ENCODE measurements at places on chromosomes 13 and 19. TPM values are rescaled to one million over a fixed set of nuclear protein-coding genes. Genes with fewer than 3 reads are reported as not detected.

DNA sequence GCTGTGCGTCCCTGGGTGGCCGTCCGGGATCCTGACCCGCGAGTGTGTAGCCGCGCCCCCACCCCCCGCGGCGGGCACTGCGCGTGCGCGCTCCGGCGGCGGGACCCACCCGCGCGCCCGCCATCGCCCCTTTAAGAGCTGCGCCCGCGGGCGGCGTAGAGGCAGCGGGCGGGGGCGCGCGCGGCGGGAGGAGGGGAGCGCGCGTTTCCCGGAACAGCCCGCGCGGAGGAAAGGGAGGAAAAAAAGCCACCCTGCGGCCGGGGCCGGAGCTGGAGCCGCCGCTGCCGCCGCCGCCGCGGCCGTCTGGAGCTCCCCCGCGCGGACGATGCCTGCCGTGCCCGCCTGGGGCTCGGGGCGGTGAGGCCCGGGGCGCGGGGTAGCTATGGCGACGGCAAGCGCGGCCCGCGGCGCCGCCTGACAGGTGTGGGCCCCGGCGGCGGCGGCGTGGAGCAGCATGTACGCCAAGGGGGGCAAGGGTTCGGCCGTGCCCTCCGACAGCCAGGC lies at the start of gene SSBP4:
SSBP4 (plus strand) TSS at position 204 of the 504 bp plus-strand sequence; CDS start at position 455, 251 bp downstream.
- no peak for DNase-seq

DNA sequence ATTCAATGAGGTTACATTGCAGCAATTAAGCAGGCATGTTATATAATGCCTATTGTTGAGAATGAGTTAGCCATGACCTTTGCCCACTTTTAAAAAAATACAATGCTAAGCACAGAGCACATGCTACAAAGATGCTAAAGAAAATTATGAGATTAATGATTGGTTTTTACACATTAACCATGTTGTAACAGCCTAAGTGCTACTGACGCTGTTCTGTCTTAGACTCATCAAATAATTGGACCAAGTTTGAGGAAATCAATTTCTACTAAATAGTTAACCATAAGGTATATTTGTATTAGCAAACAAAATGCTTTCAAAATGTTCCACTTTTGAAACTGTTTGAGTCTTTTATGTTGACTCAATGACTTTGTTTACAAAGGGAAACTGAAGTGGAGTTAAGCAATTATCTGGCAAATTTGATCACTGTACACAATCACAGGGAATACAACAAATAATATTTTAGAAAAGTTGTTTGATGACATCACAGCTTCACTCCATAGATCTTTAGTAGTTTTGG lies 14.3 kb downstream of the MIR17HG start:
- DNase-seq: no peak

DNA sequence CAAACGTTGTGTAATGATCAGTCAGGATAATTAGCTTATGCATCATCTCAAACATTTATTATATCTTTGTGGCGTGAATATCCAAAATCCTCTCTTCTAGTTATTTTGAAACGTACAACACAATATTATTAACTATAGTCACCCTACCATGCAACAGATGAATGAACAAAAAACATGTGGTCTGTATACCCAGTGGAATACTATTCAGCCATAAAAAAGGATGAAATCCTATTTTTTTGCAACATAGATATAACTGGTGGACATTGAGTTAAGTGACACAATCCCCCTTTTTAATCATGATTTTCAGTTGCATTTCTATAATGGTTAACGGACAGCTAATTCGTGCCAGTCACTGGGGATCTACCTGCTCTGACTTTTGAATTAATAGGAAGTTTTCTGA lies 145.6 kb downstream of the SOX1 start:
- no peak for DNase-seq

GRCh38 chr19:13621413-13621812 lies 115.1 kb upstream of the CACNA1A start:
- no peak for DNase-seq

DNA sequence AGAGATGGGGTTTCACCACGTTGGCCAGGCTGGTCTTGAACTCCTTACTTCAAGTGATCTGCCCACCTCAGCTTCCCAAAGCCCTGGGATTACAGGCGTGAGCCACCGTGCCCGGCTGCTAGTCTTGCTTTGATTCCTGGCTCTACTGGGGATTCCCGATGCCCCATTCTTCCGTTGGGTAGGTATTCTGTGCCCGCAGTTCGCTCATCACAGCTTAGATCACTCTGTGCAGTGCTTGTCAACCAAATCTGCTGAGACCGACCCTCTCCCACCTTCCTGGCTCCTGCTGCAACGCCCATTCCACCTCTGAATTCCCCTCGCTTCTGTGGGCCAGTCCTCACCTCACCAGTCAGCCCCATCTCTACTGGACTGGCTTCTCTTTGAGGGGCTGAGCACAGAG lies 4.6 kb upstream of the ZNF414 start:
- DNase-seq: no peak

- DNase-seq: no peak
These were observed 36.0 kb downstream of the SPTBN4 start for GRCh38 chr19:40502647-40503319.

DNA sequence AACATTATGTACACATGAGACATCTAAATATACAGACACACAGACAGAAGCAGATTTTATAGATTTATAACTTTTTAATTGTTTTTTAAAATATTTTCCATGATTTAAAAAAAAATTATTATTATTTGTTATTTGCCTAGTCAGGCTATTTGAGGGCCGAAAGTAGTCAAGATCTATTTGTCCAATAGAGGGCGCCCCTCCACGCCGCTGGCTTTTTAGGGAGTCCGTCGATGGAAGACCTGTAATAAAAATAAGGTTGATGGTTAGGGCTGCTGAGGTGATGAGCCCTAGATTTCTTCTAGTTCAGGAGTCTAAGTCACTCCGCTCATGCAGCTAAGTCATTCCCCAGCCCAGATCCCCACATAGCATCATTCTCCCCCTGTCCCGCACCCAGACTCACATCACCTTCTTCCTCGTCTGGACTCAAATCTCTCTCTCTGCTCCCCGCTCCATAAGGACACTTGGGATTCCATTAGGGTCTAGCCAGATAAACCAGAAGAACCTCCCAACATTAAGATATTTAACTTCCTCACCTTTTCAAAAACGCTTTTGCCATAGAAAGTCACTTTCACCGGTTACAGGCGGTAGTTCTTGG lies 33.9 kb upstream of the CEACAM21 start:
- DNase-seq: peak; percentile 83

GRCh38 chr13:90956031-90956430 lies 391.5 kb upstream of the MIR17HG start:
- no peak for DNase-seq

- DNase-seq: no peak
These were observed 6.6 kb upstream of the GADD45B start for GRCh38 chr19:2469102-2469914.

- peak; percentile 97 for DNase-seq
These were observed 22.8 kb downstream of the ZNF763 start for GRCh38 chr19:11987405-11988281.

DNA sequence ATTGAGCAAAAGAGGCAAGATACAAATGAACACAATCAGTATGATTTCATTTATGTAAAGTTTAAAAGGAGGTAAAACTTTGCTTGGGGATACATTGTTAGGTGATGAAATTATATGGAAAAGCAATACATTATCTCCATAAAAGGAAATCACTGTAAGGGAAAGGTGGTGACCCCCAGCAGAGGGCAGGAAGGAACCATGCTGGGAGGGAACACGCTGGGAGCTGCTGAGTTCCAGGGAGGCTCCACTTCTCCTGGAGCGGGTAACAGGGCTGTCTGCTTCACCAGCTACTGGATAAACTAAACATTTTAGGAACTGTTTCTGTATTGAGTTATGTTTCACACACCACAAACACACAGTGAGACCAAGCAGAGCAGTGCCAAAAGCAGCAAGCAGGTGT lies 91.2 kb downstream of the KATNAL1 start:
- DNase-seq: no peak

DNA sequence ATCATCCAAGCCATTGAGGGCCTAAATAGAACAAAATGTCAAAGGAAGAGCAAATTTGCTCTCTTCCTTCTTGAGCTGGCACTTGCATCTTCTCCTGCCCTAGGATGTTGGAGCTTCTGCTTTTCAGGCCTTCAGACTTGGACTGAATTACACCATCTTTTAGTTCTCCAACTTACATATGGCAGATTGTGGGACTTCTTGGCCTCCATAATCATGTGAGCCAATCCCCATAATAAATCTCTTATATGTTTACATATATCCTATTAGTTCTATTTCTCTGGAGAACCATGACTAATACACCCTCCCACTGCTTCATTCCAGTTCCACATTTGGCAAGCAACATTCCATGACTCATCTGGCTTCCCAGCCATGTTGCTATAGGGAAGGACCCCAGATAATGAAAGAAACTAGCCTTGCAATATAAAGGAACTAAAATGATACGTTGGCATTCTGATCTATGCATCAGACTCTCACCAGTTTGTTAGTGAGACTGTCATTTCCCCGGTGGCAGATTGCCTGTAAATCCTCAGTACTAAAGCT lies 11.0 kb upstream of the ACOD1 start:
- DNase-seq: no peak

DNA sequence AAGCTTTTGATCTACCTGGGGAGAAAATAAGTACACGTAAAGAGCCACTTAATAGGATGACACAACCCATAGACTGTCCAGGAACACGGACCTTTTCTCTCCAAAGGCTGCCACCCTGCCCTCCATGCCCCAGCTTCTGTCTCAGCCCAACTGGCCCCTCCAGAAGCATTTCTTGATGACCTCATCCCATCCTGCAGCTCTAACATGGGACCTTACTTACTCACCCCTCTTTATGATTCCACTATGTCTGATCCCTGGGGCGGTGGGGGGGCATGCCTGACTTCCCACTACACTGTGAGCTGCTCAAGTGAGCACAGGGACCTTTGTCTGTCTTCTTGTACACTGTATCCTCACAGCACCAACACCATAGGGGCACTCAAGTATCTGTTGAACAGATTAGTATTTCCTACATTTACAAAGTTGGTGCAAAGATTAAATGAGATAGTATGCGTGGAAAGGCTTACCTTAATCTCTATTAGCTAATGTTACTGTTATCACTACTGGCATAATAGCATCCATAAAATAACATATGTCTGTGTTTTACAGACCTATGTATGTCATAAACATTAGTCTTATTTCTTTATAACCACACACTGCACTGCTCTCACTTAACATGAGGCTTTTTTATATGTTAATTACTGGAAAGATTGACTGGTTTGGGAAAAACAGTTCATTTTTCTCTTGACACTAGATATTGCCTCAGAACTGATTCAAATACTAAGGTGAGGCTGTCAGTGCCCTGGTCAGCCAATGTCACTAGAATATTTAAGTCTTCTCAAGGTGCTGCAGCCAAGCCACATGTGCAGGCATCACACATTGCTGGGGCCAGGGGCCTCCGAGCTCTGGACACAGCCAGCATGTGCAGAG lies 100.9 kb downstream of the FOXO1 start:
- no peak for DNase-seq

DNA sequence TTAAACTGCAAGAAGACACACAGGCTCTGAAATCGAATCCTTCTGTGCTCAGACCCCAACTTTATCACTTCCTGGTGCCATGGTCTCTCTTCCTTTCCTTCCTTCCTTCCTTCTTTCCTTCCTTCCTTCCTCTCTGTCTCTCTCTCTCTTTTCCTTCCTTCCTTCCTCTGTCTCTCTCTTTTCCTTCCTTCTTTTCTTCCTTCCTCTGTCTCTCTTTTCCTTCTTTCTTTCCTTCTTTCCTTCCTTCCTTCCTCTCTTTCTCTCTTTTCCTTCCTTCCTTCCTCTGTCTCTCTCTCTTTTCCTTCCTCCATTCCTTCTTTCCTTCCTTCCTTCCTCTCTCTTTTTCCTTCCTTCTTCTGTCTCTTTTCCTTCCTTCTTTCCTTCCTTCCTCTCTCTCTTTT lies 127.2 kb upstream of the CACNA1A start:
- DNase-seq: no peak

GRCh38 chr19:28864024-28864503 lies 348.9 kb downstream of the UQCRFS1 start:
- no peak for DNase-seq

- DNase-seq: no peak
These were observed 26.0 kb downstream of the GRTP1 start for GRCh38 chr13:113337976-113338375.

DNA sequence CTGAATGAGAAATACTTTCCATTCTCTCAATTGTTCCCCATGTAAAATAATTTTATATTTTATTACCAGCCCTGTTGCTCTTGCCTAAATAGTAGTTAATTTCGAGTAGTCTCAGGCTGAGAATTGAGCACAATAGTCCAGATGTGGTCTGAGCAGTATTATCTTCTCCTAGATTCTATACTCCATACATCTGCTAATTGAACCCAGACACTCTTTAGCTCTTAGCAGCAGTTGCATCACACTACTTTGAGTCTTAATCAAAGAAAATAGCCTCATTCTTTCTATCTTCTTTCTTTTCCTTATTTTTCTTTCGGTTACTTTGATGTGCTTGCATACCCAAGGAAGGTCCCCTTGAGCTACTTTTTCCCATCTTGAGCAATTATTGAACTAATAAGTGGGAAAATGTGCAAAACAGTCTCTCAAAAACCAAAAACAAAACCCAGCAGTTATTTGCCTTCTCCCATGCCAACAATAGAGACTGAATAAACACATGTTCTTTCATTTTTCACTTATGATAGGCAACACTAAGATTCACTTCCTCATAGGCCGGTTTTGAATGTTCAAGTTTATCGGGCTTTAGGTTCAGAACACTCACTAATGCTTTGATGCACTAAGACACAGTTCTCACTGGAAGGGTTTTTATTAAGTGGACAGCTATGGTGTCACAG lies 204.5 kb downstream of the POU4F1 start:
- no peak for DNase-seq

DNA sequence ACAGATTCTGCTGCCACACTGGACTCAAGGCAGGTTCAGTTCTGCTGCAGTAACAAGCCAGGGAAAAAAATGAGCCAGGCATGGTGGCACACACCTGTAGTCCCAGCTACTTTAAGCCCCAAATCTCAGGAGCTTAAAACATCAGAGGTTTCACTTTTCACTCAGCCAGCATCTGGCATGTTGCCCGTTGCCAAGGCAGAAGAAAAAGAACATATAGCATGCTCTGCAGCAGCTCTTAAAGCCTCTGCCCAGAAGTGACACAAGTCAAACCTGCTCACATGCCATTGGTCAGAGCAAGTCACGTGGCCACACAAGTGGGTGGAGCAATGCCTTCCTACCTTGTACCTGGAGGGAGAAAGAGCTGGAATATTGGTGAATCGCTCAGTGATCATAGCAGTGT lies 14.7 kb upstream of the ADGRE5 start:
- peak; percentile 73 for DNase-seq

GRCh38 chr13:45954836-45955800 lies 97.4 kb downstream of the ZC3H13 start:
- DNase-seq: no peak

- DNase-seq: peak; percentile 21
These were observed 14.6 kb downstream of the GSX1 start for GRCh38 chr13:27806744-27807387.

GRCh38 chr19:2550431-2551171 lies 74.7 kb downstream of the GADD45B start:
- DNase-seq: no peak

The RDH8 gene
- not detected for total RNA-seq

The TDRD12 gene
- 0.42 TPM for total RNA-seq

The NUCB1 gene
- 132 TPM for total RNA-seq

The CNFN gene
- 353 TPM for total RNA-seq

The ZNF211 gene
- total RNA-seq: 21.3 TPM

The ANGPTL4 gene
- total RNA-seq: 19.2 TPM

The KLK7 gene
- total RNA-seq: 128 TPM

The S1PR5 gene
- 63.8 TPM for total RNA-seq

The ZNF626 gene
- total RNA-seq: 24.3 TPM

The ACOD1 gene
- not detected for total RNA-seq

The MAST1 gene
- 4.5 TPM for total RNA-seq

The SHD gene
- not detected for total RNA-seq

The DCT gene
- total RNA-seq: 39.4 TPM

The KLK10 gene
- 53.6 TPM for total RNA-seq

The ZNF177 gene
- total RNA-seq: 1.4 TPM
